RCC 7860 (cell line): ENCODE measurements at places on chromosomes 5 and 9.

DNA sequence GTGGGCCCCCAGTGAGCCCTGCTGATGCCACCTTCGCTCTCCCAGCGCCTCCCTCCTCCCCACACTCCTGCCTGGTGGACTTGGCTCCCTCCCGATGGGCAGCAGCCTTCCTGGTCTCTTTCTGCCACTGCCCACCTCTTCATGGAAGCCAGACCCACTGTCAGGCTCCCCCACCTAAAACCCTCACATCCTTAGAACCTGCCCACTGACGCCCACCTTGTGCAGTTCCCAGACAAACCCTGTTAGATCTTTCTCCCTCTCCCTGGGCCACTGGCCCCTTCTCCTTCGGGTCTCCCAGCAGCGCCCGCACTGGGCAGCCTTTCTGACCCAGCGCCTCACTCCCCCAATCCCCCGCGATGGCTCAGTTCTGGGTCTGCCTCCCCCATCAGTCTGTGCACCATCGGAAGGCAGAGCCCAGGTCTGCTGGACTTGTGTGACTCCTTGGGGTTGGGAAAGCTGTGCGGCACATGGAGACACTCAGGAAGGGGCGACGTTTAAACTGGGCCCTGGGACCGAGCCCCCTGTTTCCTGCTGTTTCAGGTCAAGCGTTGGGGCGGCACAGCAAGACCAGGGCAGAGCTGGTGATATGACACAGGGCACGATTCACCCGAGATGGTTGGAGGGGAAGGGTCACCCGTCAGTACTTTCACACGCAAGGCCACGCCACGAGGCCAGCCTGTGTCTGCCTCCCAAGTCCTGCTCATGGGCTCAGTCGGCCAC, 17.4 kb downstream of the MYMK start:
- DNase-seq, result no peak

- no peak for DNase-seq
Observed at GRCh38 chr5:180950291-180950949, 38.2 kb upstream of the BTNL3 start.

DNA sequence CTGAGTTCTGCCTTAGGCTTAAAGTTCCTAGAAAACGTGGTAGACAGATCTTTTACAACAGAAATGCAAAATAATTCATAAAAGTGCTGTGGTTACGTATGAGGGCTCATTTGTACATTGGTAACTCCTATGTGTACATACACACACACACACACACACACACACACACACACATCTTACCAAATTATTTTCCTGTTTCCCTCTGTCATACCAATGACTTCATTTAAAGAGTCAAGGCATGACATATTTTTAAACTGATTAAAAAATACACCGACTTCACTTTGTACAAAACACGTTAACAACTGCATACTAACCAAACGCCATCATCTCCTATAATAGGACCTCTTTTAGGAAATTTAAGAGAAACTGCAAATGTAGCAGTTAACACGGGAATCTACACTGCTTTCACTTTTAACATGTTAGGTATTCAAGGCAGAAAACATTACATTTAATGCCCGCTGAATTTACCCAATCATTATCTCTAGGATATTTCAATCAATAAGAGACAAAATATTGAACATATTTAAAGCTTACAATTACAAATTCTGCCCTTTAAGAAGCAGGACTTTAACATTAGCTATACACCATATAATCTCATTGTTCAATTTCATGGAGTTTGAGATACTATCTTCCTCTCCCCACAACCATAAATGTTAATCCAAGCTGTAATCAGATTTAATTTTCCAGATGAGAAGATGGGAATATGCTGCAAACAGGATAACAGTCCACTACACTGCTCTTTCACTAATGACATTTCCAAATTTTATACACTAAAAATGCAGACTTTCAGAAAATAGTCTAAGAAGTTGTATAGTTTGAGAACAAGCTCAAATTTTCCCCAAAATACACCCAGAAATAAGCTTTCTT, 133.1 kb downstream of the DENND1A start:
- DNase-seq, result no peak

- no peak for DNase-seq
Observed at GRCh38 chr5:16064135-16064893, 115.3 kb downstream of the MARCHF11 start.

- no peak for DNase-seq
Observed at GRCh38 chr5:149278451-149279210, 7.0 kb downstream of the AFAP1L1 start.

- no peak for DNase-seq
Observed at GRCh38 chr5:12245429-12245828, 341.2 kb upstream of the CTNND2 start.

DNA sequence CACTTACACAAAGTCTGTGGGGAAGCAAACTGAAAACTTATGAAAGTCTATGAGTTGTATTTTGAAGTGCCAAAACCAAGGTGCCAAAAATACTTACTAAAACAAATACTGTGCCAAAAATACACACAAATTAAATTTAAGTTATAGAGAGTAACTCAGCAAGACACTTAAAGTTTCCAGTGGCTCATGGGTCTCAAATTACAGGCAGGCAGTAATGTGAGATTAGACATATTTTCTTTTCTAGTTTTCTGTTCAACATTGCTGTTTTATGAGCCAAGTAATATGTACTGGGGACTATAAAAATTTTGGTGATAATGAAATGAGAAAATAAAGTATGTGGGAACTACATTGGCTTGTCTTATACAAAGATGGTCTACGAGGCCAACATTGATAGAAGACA, 172.2 kb upstream of the SNX2 start:
- DNase-seq, result no peak

DNA sequence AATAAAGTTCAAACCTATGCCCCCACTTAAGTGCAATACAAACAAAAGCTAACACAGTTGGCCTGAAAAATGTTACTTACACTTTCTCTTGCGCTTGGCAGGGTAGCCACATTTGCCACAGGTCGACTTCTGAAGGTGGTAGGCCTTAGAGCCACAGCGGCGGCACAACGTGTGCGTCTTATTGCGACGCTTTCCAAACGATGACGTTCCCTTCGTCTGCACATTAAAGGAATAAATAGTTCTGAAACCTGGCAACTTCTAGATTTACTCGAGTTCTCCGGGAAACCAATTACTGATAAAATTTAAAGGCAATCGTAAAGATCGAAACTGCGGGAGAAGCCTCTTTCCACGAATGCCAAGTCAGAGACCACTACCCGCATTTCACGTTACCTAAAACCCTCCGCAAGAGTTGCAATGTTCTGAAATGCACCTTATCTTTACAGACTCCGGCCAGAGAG, 602 bp downstream of the RPL37 start:
- DNase-seq, result no peak

DNA sequence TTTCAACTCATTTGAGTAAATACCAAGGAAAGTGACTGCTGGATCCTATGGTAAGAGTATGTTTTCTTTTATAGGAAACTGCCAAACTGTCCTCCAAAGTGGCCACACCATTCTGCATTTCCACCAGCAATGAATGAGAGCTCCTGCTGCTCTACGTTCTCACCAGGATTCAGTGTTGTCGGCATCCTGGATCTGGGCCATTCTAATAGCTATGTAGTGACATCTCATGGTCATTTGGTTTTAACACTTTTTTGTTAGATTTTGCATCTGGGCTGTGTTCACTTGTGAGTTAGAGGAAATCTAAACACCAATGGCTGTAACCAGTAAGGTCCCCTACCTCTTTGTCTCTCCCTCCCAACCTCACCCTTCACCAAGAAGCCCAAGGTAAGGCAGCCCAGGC, 115.9 kb downstream of the ATPSCKMT start:
- DNase-seq, result no peak

DNA sequence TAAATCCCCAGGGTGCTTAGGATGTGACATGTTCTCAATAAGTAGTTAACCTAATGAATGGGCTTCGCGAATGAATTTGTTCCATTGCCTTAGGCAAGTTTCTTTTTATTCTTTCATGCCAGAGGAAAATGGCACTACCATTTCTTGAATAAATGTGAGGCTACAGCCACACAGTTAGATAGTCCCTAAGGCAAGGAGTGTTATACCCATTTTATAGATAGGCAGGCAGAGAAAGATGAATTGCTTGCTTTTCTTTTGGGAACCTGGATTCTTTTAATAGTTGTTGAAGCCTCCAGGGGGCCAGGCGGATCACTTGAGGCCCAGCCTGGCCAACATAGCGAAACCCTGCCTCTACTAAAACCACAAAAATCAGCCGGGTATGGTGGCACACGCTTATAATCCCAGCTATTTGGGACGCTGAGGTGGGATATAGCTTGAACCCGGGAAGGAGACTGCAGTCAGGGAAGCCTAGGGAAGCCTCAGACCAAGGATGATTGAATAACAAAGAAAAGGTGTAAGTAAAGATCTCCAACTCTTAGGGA, 943 bp downstream of the NOP16 start:
- DNase-seq, result no peak

DNA sequence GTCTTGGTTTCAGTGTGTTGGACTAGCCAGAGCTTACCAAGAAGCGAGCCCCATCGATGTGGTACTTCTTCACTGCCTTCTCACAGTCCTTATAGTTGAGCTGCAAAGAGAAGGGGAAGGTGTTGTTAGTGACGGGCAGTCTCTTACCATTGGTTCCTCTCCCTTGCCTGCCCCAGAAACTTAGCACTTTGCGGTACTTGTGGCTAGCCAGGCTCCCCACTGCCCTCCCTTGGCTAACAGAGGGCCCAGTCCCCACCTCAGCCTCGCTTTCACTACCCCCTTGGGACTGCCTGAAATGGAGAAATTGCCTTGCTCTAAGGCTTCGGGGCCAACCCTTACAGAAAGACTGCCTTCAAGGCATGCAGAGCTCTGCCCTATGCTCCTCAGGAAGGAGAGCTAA, 4.3 kb downstream of the LCP2 start:
- no peak for DNase-seq

DNA sequence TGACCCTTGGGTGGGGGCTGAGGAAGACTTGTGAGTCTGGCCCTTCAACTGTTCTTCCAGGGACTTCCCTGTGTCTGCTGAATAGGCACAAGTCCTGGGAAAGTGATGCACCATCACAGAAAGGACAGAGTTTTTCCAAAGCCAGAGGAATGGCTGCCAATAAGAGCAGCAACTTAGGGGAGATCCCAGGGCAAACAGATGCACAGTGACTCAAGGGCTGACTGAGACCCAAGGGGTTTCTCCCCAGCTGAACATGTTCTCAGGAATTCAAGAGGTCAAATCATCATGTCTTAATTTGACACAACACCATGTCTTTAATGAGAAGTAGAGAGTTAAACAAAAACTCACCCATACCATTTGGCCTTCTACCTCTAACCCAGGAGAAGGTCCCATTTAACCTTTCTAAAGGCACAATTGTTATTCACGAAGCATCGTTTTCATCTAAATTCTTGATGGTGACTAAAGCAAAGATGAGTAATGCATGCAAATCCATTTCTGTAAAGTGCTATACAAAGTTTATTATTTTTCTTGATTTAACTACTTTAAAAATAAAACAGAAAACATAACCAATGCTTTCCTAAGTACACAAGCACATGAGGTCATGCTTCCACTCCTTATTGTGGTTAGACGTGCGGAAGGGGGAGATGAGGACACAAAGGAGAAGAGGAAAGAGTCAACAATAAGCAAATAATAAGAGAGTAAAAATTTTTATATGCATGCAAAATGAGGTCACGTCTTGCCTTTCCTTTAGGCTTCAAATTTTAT, 324.1 kb downstream of the PLK2 start:
- no peak for DNase-seq

- no peak for DNase-seq
Observed at GRCh38 chr5:115801984-115802383, 14.5 kb downstream of the CDO1 start.

GRCh38 chr9:115411993-115412452, 294.1 kb upstream of the TNC start:
- DNase-seq, result no peak

DNA sequence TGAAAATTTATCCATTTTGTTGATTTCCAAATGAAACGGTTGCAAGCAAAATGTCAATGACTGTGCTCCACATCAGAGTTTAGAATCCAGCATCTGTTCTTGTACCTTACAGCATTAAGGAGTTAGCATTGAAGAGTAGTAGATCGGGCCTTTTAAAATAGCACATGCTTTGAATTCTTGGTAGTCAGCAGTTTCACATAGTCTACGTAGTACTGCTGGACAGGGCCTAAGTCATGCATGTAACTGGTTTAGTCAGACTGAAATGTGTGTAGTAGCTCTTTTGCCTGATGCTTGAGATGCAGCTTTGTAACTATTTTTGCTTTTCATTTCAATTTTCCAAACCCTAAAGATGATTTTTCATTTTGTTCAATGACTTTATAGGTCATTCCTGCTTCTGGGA, 19.8 kb downstream of the LECT2 start:
- DNase-seq, result no peak

DNA sequence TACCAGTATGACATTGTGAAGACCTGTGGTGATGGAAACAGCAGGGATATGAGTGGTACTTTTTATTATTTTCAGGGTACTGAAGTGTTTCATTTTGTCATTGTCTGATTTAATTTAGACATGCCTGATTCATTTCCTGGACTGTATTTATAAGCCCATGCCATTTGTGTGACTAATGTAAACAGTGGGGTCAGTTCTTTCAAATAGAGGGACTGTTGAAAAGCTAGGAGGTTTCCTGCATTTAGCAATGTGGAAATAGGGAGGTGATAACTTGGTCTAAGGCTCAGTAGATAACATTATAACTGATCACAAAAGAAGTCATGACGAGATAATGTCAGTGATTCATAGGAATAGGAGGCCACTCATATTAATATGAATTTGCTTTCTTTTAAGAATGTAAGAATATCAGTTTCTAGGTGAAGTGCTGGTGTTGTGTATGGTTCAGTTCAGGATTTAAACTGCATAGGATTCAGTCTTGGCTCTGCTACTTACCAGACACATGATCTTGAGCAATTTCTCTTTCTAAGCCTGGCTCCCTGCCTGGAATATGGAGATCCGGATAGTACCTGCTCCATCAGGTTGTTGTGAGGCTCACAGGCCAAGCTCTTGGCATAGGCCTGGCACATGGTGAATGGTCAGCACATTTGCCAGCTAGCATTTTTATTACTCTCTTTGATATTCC, 7.5 kb downstream of the RASGRF2 start:
- peak; percentile 36 for DNase-seq

DNA sequence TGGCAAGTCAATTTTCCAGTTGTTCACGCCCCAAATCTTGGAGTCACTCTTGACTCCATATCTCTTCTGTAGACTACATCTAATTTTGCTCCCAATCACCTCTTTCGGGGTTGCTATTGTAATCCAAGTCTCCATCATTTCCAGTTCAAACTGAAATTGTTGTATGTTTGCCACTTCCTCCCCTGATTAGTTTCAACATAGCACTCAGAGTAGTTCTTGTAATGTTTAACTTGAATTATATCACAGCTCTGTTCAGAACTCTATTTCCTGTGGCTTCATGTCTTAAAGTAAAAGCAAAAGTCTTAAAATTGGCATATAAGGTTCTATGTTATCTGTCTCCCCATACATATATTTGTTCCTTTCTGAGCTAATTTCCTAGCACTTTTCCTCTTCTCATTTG, 348.5 kb upstream of the RIOK2 start:
- DNase-seq, result no peak

GRCh38 chr9:130088051-130088450, 34.3 kb downstream of the GPR107 start:
- DNase-seq, result no peak

GRCh38 chr9:29241320-29241719, 1668.0 kb upstream of the C9orf72 start:
- no peak for DNase-seq

GRCh38 chr9:134071149-134071548, 3.3 kb upstream of the BRD3 start:
- no peak for DNase-seq

GRCh38 chr5:79787448-79787847, 97.8 kb downstream of the CMYA5 start:
- DNase-seq, result no peak

GRCh38 chr9:78671785-78672184, 374.9 kb downstream of the PSAT1 start:
- DNase-seq, result no peak

- no peak for DNase-seq
Observed at GRCh38 chr5:164002628-164003027, 497.2 kb downstream of the MAT2B start.
